ENCODE measurements at places on chromosomes 5 and 9. TPM values are rescaled to one million over a fixed set of nuclear protein-coding genes. Genes with fewer than 3 reads are reported as not detected.

DNA sequence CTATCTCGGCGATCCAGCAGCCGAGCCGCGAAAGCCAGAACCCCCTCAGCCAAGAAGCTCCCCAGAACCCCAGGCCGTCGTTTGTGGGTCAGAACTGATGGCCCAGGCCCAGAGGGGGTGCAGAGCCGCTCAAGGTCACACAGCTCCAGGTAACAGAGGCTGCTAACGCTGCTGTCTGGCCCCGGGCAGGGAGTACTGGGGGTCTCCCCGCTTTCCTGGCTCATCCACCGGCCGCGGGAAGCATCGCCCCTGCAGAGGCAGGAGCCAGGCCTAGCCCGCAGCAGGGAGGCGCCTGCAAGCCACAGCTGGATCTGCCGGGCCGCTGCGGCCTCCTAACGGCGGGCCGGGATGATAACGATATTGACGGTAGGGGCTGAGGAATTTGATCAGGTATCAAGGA, 39.4 kb upstream of the CTSV start:
- H3K27ac ChIP-seq, result no peak overlapping the region
- no peaks in the 10 kb centered on the region for H3K4me1 ChIP-seq
- DNase-seq, result no peak
- peaks cover 65% of the 10 kb centered on the region for H3K27me3 ChIP-seq
- H3K4me3 ChIP-seq, result no peak overlapping the region

DNA sequence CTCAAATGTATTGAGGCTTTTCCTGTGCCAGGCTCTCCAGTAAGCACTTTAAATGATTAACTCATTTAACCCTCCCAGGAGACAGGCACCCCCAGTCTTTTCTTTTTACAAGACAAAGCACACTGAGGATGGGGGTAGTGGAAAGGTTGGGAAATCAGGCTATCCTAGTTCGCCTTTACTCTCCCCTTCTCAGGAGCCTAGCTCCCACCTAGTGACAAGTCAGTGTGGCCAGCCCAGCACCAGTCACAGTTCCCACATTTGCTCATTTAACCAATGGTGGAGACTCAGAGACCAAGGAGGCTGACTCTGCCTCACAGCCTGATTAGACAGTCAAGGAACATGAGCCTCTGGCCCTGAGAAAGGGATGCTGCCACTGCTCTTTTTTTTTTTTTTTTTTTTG, 3.5 kb downstream of the ALDH7A1 start:
- H3K27me3 ChIP-seq, result peaks cover 18% of the 10 kb centered on the region
- no peak overlapping the region for H3K27ac ChIP-seq
- no peak overlapping the region for H3K4me3 ChIP-seq
- H3K36me3 ChIP-seq, result no peaks in the 10 kb centered on the region

DNA sequence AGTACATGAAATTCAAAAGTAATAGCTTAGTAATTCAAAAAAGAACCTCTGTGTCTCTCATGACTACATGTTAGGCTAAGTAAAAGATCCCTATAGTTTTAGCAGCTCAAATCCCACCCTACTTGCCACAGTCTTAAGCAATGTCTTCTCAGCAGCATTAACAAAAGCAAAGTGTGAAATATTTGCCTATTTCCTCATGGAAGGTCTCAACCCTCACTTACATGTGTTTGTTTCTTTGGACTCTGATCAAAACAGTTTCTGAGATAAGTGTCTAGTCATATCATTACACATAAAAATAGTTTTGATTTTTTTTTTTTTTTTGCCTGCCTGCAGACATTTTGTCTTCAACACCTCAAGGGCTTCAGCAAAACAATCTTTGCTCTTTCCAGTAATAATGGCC, 310.5 kb downstream of the CETN3 start:
- no peak overlapping the region for H3K27ac ChIP-seq
- no peak for DNase-seq
- no peak overlapping the region for H3K4me3 ChIP-seq
- no peaks in the 10 kb centered on the region for H3K4me1 ChIP-seq

Gene CNTNAP3B
- not detected for total RNA-seq

GRCh38 chr9:121498150-121498486, 1.5 kb downstream of the GGTA1 start:
- peak overlapping the region; percentile 71 for H3K4me3 ChIP-seq
- peak; percentile 39 for DNase-seq
- no peak overlapping the region for H3K27ac ChIP-seq
- H3K27me3 ChIP-seq, result peaks cover 54% of the 10 kb centered on the region

Gene PFDN1
- total RNA-seq, result 47.7 TPM

Gene SLC27A4
- 13.9 TPM for total RNA-seq

GRCh38 chr9:121573717-121574485, 74.3 kb upstream of the GGTA1 start:
- H3K36me3 ChIP-seq, result no peaks in the 10 kb centered on the region
- H3K27me3 ChIP-seq, result no peaks in the 10 kb centered on the region
- no peak overlapping the region for H3K27ac ChIP-seq
- no peaks in the 10 kb centered on the region for H3K4me1 ChIP-seq
- DNase-seq, result no peak
- no peak overlapping the region for H3K4me3 ChIP-seq

DNA sequence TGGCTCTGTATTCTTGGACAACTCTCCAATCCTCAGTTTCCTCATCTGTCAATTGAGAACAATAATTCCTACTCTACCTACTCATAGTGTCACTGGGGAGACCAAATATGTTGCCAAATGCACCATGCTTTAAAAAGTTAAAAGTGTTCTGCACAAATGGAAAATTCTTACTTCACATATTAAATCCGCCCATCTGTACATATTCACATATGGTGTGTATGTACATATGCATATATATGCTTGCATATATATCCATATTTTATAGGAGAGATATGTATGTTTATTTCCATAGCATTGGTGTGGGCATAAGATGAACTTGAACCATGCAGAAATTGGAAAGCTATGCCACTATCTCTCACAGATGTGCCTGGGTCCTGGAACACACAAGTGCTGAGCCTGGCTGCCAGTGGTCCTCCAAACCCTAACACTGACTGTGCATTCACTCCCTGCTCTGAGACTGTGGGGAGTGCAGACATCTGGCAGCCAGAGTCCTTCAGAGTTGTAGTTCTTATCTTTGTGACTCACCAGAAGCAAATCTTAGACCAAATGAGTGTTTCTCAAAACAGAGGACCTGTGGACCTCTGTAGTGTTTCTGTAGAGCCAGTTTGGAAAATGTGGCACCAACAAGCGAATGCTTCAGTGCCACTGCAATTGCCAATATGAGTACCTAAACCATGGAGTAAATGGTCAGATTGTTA, 168.7 kb downstream of the GRIA1 start:
- no peak overlapping the region for H3K27ac ChIP-seq
- H3K36me3 ChIP-seq, result no peaks in the 10 kb centered on the region
- DNase-seq, result no peak
- H3K27me3 ChIP-seq, result no peaks in the 10 kb centered on the region

GRCh38 chr9:113892861-113893491, 16.9 kb downstream of the ZNF618 start:
- DNase-seq, result no peak
- H3K36me3 ChIP-seq, result no peaks in the 10 kb centered on the region
- peaks cover 26% of the 10 kb centered on the region for H3K27me3 ChIP-seq
- no peaks in the 10 kb centered on the region for H3K4me1 ChIP-seq
- no peak overlapping the region for H3K27ac ChIP-seq

DNA sequence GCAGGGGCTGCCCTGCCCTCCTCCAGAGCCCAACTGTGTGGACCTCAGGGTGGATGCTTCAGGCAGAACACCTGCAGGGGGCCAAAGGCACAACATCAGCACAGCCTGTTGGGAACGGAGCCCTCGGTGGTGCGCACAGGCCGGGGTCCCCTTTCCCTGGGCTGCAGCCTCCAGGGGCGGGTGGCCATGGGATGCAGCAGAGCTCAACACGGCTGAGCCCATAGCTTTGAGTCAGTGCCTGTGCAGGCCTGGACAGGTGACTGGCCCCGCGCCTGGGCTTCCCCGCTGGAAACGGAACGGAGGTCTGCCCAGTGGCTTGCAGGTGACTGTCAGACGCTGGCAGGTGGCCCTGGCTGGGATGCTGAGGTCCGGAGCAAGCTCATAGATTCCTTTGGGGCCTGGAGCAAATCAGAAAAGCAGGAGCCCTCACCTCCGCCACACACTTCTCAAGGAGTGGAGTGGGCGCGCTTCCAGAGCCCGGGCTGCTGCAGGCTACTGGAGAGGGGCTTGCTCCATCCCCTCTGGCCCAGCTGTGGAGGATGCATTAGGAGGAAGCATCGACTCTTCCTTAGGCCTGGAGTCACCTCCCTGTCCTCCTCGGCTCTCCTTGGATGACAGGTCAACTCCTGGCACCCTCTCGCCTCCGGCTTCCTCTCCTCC, 69.8 kb upstream of the RNU6ATAC start:
- H3K36me3 ChIP-seq, result no peaks in the 10 kb centered on the region
- no peaks in the 10 kb centered on the region for H3K4me1 ChIP-seq
- H3K4me3 ChIP-seq, result no peak overlapping the region
- DNase-seq, result no peak
- H3K27ac ChIP-seq, result no peak overlapping the region
- H3K27me3 ChIP-seq, result no peaks in the 10 kb centered on the region

GRCh38 chr9:87876708-87877107, 6.0 kb upstream of the SPATA31E1 start:
- no peak for DNase-seq
- no peak overlapping the region for H3K4me3 ChIP-seq
- H3K36me3 ChIP-seq, result no peaks in the 10 kb centered on the region
- H3K27me3 ChIP-seq, result peaks cover 2% of the 10 kb centered on the region
- H3K27ac ChIP-seq, result no peak overlapping the region

DNA sequence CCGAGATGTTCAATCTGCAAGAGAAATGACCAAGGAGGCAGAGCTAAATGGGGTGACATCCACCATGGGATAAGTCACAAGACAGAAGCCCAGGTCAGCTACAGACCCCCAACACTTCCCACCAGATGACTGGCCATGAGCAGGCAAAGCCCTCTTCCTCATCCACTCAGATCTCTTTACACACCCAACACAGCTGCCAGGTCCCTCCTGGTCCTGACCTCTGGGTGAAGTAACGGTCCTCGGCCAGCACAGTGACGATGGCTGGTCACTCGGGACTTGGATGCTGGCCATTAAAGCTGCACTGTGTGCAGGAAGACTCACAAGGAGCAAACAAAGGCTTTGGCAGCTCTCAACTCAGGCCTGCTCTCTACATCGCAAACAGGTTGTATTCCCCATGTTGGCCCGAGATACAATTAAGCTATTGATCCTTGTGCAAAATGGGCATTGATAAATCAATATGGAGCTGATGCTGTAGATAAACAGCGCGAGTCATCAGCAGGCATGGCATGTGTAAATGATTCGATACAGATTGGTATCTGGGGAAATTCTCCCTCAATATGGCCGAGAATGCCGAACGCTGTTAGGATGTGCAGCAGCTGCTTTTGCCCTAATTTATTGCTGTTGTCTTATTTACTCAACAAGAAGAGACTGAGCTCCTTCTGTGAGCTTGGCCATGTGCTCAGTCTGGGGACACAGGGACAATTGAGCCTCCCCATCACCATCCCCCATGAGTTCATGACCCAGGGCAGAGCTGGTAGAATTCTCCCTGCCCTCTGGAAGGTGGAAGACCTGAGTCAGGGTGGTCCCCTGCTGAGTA, 98.7 kb downstream of the C5orf15 start:
- H3K36me3 ChIP-seq, result no peaks in the 10 kb centered on the region
- peak overlapping the region; percentile 64 for H3K27ac ChIP-seq
- no peak for DNase-seq
- peaks cover 13% of the 10 kb centered on the region for H3K4me1 ChIP-seq
- peak overlapping the region; percentile 29 for H3K4me3 ChIP-seq

DNA sequence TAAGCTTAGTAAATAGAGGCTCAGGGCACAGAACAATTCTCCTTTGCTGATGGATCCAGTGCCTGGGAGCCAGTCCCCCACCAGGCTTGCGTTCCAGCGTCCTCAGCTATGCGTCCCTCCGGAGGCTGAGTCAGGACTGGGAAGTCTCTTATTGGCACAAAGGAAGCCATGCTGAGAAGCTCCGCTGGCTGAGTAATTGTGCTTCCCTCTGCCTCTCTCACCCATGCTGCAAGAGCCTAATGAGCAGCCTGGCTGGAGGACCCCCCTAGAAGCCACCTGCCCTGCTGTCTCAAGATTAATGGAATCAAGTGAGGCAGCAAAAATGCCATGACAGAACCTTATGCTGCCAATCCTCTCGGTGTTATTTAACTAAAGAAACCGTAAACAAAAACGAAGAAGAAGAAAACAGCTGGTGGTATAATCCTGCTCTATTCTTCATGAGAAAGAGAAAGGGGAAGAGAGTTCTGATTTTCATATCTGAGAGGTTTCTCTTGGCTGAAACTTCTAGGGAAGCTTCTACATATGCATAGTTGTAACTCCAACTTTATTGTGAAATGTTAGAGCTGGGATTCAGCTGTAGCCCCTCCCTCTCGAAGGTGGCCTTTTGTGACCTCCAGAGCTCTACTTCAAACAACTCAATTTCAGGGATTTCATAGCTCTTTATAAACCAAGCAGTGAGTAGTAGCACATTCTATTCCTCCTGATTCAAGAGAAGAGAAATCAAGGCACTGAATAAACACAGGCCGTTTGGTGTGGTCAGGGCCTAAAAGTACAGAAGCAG, 185.4 kb upstream of the SEMA6A start:
- H3K36me3 ChIP-seq, result no peaks in the 10 kb centered on the region
- DNase-seq, result no peak
- no peaks in the 10 kb centered on the region for H3K4me1 ChIP-seq
- H3K4me3 ChIP-seq, result no peak overlapping the region
- H3K27ac ChIP-seq, result no peak overlapping the region
- H3K27me3 ChIP-seq, result no peaks in the 10 kb centered on the region

GRCh38 chr5:179176166-179176565, 116.0 kb downstream of the ZNF354C start:
- H3K4me1 ChIP-seq, result no peaks in the 10 kb centered on the region
- no peak overlapping the region for H3K4me3 ChIP-seq
- H3K27me3 ChIP-seq, result peaks cover 4% of the 10 kb centered on the region
- H3K27ac ChIP-seq, result no peak overlapping the region
- DNase-seq, result no peak

- DNase-seq, result no peak
- H3K27ac ChIP-seq, result no peak overlapping the region
- no peak overlapping the region for H3K4me3 ChIP-seq
- H3K4me1 ChIP-seq, result no peaks in the 10 kb centered on the region
- peaks cover 6% of the 10 kb centered on the region for H3K27me3 ChIP-seq
- H3K36me3 ChIP-seq, result no peaks in the 10 kb centered on the region
These were observed 24.1 kb downstream of the S1PR3 start for GRCh38 chr9:89015336-89015735.

Gene LRRC70
- total RNA-seq, result 0.86 TPM

DNA sequence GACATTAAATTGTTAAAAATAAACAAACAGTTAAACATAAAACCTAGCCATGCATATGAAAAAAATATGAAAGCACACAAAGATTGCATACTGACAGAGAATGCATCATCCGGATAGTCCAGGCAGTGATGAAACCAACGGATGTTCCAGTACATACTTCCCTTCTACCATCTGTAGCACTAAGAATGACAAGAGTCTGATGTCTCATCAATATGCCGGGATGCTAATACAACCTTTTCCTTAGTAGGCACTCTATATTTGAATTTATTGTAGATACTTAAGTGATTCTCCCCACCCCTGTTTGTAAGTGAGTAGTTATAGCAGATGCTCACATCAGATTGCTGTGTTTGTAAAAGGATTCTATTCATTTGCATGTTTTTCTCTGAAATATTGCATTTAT, 571.2 kb upstream of the WWC1 start:
- H3K27me3 ChIP-seq, result no peaks in the 10 kb centered on the region
- DNase-seq, result no peak
- no peak overlapping the region for H3K27ac ChIP-seq
- no peak overlapping the region for H3K4me3 ChIP-seq
- H3K36me3 ChIP-seq, result no peaks in the 10 kb centered on the region
- H3K4me1 ChIP-seq, result peaks cover 5% of the 10 kb centered on the region
